Osteoblast (primary cell): ENCODE measurements at places on chromosomes 4 and X. TPM values are rescaled to one million over a fixed set of nuclear protein-coding genes. Genes with fewer than 3 reads are reported as not detected.

RP2 gene
- total RNA-seq = 18.6 and 19.5 TPM in 2 replicates

SERTM2 gene
- total RNA-seq = under 0.01 TPM in 1 of 2 replicates, not detected in the other

TIGD4 gene
- 0.29 and 0.36 TPM in 2 replicates for total RNA-seq

DOCK11 gene
- 26.4 and 29.5 TPM in 2 replicates for total RNA-seq

AWAT2 gene
- total RNA-seq = not detected in 2 replicates

- no peak for DNase-seq
These were observed 125.3 kb downstream of the COL4A6 start for GRCh38 chrX:108312957-108313356.

DNA sequence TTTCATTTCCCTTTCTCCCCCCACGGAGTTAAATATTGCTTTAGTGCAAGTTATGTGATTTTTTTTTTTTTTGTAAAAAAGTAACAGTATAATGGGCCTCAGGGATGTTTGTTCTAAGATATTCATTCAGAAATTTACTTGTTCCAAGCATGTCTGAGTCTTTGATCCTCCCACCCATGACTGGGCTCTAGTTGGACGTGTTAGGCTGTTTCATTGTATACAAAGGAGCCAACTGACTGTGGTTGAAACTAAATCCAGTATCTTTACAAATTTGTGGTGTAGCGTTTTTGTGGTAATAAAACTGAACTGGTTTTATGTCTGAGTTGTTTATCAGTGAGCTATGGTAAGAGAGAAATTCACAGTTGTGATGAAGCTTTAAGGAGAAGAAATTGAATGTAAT is 74.1 kb downstream of the DOCK11 start:
- no peak for DNase-seq

DNA sequence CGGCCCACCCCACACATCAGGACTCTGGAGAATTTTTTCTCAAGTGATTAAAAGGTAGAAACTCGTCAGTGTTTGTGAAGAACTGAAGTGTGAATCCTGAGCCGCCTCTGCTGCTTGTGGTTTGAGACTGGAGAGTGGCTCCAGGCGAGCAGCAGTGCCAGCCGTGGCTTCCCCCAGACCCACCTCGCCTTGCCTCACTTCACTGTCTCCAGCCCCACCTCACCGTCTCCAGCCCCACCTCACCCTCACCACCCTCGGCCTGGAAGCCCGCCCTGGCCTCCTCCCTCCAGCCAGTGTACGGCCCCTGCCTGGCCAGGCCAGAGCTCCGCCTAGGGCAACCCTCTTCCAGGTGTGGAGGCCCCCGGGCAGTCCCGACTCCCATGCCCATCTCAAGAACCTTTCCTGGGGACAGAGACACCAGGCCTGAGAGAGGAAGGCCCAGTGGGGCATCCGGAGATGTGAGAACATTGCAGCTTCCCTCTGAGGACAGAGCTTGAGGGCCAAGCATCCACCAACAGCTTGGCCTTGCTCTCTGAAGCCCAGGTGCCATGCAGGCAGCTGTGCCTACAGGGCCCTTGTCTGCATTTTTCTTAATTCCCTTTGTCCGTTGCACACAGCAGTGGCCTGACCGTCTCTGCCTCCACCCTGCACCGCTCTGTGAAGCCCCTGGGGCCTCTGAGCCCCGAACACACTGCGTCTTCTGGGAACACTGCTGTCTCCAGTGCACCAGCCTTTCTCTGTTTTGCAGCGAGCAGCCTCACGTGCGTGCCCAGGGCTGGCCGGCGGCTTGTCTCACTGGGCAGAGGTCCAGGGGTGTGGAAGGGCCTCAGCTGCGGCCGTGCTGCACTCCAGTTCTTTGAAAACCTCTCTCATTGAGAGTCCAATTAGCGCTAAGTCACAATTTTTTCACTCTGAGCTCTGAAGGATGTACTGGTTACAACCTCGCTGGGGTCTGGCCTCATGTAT is 13.8 kb downstream of the SH3BP2 start:
- DNase-seq = peak; percentile 74

- DNase-seq = no peak
These were observed 149.8 kb downstream of the STIM2 start for GRCh38 chr4:27010334-27010940.

- DNase-seq = peak; percentile 34
These were observed 84.9 kb downstream of the RAB28 start for GRCh38 chr4:13399257-13399656.

DNA sequence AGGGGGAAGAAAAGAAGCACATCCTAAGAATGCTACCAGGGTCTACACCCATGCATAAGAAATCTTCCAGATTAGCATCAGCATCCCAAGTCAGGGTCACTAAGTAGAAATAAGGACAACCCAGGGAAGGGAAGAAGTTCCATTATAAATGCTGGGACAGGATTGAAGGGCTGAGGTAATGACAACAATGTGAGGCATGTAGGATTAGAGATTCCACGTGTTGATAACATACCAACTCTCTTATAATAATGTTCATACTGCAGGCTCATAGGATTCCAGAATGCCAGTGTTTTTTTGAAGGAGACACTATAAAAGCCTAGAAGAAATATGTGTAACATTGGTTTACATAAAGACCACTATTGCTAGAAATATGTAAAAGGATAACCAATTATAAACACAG is 201.2 kb downstream of the MID1IP1 start:
- no peak for DNase-seq

DNA sequence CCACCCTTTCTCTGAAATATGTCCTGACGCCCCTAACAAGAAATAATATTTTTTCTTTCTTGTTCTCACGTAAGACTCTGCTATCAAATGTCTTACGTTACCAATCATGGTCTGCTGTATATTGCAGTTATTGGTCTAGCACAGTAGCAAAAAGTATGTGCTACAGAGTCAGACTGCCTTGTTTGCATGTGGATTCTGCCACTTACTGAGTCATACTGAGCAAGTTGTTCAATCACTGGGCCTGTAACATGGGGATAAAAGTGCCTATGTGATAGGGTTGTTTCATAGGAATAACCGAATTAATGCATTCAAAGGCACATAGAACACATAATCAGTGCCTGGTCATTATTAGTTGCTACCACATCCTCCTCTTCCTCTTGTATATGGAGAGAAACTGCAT is 14.1 kb downstream of the RPGR start:
- DNase-seq = no peak

DNA sequence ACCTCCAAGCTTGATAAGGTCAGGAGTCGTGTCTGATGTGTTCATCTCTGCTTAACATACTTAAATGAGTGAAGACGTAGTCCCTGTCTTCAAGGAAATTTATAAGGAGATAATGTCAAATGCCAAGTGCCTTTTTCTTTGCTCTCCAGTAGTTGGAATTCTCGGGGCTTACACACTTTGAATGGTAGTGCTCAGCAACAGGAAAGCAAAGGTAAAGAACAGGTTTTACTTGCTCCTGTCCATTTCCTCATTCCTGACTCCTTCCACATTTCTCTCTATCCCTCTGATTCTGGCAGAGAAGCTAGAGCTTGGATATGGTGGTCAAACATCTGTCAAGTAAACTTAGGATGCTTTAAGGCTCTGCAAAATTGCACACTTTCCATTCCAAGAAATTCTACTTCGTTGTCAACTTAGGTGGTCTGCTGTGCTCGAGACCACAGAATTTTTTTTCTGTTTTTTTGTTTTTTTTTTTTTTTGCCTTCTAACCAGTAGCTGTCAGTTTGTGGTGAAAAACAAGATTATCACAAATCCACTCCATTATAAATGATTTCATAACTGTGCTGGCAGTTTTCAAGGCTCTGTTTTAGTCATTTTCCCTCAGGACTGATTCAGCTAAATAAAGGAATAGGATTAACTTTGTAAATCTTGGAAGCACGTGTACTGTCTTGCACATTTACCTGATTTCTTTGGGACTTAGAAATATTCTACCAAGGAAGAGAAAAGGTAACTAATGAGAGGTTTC is 180.8 kb upstream of the ANXA3 start:
- no peak for DNase-seq
